ENCODE measurements at places on chromosomes 1 and 21.
A peak's percentile ranks its signal among the peaks of the same experiment; 100 is the strongest.

- no peak for DNase-seq
These were observed 512.1 kb downstream of the LMO4 start for GRCh38 chr1:87840767-87841166.

DNA sequence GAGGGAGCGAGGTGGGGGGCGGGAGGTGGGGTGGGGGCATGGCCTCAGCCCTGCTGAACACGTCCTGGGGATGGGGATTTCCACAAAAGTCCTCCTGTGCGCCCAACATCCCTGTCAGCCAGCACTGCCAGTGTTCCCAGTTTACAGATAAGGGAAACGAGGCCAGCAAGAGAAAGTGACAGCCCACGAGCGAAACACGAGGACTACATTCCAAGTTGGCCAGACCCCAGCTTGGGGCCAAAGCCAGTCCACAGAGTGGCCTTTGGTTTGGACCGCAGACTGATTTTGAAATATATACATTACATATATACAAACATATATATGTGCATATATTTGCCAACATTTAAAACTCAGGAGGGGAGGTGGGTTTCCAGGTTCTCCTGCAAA, 5.0 kb downstream of the FBXO2 start:
- no peak for DNase-seq

GRCh38 chr21:27108701-27109100, 141.8 kb upstream of the ADAMTS5 start:
- DNase-seq, result no peak

DNA sequence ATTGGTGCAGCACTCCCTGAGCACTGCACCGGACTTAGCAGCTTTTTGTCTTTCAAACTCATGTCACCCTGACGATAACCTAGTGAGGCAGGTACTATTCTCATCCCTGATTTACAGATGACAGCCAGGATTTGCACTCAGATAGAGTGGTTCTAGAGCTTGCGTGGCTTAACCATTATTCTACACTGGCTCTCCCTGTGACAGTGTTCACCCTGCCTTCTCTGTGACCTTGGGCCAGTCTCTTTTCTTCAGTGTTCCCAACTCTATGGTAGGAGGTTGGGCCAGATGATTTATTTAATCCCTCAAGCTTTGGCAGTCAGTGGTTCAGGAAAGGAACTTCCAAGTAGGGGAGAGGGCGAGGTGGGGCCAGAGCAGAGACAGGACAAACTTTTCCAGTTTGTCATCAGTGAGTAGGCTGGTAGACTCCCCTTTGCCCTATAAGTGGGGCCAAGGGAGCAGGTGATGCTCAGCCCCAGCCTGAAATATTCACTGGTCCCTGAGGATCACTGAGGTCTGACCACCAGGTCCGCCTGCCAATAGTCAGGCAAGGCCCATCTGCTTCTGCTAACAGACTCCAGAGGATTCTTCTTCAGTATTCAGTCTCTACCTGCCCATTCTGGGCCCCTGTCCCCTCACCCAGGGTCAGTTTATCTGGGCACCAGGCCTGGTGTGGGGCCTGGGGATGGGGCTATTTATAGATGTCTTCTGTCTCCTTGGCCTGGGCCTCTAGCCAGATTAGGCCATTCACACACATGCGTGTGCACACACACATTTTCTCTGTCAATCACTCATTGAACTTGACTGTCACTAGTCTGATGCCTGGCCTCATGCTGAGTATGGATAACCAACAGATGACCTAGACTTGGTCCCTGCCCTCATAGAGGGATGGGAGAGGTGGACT, 8.8 kb upstream of the FABP3 start:
- DNase-seq, result no peak

DNA sequence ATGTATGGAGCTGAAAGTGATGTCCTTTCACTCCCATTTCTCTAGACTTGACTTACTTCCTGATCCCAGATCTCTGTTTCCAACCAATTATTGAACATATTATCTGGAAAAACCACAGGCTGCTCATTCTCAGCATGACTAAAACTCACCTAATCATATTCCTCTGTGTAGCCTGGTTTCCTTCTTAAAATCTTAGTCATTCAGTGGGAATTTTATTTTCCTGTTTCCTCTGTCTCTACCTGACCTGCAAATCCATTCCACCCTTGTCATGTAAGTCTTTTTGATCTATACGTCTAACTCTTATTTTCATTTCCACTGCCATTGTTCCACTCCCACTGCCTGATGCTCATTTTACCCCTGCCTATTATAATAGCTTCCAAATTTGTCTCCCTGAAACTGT, 67.9 kb upstream of the APOBEC4 start:
- DNase-seq, result no peak

- DNase-seq, result no peak
These were observed 3.7 kb upstream of the NEK7 start for GRCh38 chr1:198153103-198153502.

- no peak for DNase-seq
These were observed 317.1 kb downstream of the DPYD start for GRCh38 chr1:97603776-97604175.

DNA sequence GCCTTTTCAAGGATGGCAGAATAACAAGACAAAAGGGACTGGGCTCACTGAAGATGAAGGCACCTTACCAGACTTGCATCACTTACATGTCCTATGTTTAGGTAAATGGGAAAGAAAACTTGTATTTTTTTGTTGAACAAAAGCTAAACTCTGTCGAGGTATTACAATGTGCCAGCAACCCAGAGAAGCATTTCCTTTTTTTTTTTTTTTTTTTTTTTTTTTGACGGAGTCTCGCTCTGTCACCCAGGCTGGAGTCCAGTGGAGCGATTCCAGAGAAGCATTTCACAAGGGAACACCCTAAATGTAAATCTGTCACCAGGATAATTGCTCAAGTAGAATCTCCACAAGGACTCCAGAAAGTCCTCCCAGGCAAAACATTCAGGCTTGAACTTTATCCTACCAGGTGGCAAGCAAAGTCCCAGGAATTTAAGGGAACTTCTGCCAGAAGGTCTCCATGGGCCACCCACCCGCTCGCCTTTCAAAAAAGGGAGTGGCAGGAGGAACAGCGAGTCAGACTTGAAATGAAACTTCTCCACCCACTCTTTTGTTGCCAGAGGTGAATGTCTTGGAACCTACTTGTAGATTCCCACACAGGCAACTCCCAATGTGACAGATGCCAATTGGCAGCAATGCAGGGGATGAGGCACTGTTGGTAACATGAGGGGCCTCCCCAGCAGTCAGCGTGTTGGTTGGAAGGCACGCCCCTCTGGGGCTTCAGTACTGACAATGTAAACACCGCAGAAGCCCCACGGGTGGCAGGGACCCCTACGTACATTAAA, 125.0 kb downstream of the TIAM1 start:
- no peak for DNase-seq

- no peak for DNase-seq
These were observed 8.9 kb downstream of the MFAP2 start for GRCh38 chr1:16971341-16972188.

DNA sequence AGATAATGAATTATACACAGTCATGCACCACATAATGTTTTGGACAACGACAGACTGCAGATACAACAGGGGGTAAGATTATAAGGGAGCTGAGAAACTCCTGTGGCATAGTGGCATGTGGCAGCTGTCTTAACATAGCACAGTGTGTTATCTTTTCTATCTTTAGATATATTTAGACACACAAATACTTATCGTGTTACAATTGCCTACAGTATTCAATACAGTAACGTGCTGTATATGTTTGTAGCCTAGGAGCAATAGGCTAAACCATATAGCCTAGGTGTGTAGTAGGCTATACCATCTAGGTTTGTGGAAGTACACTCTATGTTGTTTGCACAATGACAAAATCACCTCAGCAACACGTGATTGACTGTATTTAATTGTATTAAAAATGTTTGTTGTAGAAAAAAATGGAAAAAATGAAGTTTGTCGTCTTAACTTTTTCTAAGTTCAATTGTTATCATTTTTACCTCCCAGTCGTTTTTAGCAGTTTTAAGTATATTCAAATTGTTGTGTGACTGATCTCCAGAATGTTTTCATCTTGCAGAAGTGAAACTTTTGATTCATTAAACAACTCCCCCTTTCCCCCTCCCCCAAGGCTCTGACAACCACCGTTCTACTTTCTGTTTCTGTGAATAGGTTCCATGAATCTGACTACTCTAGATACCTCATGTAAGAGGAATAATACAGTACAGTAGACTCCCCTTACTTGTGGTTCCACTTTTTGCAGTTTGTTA, 351.0 kb upstream of the B3GALT2 start:
- DNase-seq, result peak; percentile 24

GRCh38 chr1:2108877-2109580, 58.8 kb downstream of the PRKCZ start:
- DNase-seq, result no peak

- DNase-seq, result no peak
These were observed 12.5 kb downstream of the EPS15 start for GRCh38 chr1:51506537-51506936.

- DNase-seq, result no peak
These were observed 108.6 kb downstream of the OLFML2B start for GRCh38 chr1:161915051-161915503.

DNA sequence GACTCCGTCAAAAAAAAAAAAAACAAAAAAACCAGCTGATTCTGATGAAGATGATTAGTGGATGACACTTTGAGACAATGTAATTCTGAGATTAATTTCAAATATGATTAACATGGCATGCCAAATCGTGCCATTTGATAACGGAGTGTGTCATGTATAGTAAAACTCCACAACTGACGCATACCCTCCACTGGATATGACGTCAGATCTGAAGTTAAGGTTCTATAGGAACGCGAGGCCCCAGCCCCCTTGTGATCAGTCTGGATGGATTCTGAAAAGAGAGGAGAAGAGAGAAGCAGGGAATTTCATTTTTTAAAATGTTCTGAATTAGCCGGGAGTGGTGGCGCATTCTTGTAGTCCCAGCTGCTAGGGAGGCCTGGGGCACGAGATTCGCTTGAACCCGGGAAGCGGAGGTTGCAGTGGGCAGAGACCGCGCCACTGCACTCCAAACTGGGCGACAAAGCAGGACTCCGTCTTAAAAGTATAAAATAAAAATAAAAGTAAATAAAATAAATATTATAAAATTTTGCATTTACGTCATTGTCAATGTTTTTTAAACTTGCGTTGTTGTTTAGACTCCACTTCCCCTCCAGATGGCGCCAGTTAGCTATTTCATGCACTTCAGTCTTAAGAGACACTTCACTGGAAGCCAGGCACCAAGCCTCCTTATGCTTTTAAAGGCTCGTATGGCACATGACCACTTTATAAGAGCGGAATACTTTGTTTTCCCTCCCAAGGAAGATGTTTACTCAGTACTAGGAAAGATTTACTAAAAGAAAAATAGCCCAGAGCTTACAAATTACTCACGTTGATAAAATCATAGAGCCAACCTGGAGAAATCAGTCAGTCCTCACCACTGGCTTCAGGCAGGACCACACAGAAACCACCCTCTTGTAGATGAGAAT, 65.5 kb downstream of the UBE2U start:
- DNase-seq, result no peak

- no peak for DNase-seq
These were observed 35.4 kb downstream of the PTPRU start for GRCh38 chr1:29271724-29272123.

DNA sequence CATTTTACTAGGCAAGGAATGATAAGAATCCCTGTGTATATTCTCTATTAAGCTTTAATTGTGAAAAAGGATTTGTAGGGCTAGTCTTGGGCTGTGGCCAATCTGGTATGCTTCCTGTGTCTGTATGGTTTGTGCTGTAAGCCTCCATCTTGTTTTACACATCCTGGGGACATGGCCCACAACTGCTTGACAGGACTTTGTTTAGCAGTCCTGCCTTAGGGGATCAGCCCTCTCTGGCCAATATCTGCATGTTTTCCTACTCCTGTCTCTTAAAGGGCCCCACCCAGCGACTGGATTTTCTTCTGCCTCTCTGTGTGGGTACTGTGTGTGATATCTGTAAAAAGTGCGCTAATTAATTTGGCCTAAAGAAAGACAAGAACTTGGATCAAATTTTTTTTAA, 813.2 kb downstream of the PLA2G4A start:
- no peak for DNase-seq

DNA sequence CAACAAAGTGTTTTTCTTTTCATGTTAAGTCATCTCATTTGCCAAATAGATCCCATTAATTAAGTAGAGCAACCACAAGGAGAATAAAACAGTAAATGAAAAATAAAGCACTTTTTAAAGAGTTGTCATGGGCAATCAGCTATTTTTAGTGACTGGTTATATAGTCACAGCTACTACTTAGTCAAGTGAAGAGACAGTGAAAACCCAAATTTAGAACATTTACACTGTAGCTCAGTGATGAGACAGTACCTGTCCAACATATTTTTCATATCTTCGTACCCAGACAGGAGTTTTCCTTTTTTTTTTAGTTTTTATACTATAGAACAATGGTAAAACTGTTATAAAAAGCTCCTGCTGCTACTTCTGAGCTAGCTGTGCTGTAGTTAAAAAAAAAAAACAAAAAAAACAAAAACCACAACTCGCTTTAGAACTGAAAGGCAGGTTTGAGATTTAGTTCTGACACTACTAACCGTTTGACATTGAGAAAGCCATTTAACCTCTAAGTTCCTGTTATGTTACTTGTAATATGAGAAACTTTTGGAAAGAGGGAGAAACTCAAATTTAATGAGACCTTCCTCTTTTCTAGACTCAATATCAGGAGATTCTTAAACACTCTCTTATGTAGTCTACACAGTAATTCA, 777.5 kb downstream of the ADGRL2 start:
- DNase-seq, result no peak

DNA sequence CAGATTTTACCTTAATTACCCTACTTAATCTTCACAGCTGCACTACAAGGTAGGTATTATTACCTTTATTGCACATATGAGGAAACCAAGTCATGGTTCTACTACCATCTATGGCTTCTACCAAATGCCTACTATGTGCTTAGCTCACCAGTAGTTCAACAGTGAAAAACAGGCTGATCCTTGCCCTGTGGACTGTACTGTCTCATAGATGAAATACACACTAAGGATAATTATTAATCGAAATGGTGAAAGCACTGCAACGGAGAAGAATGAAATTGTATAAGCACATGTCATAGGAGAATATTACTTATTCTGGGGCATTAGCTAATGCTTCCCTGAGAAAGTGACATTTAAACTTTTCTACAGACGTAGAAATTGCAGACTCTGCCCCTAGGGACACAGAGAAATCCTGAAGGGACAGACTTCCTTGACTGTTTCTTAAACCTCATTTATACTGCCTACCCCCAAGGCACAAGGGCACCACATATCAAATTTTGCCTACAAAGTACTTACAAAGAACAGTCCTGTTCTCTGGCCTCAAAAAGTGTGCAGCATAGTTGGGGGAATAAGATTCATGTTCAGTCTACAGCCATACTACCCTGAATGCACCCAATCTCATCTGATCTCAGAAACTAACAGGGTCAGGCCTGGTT, 148.4 kb upstream of the ZC3H11B start:
- no peak for DNase-seq

- DNase-seq, result no peak
These were observed 51.0 kb upstream of the ERRFI1 start for GRCh38 chr1:8077120-8077573.

GRCh38 chr1:155946633-155947219, 5.3 kb downstream of the RXFP4 start:
- DNase-seq, result no peak
